ENCODE measurements at places on chromosomes 1 and 21.

- DNase-seq, result no peak
Observed at GRCh38 chr1:37562984-37563383, 6.2 kb downstream of the DNALI1 start.

- DNase-seq, result no peak
Observed at GRCh38 chr1:19139711-19140110, 70.4 kb downstream of the UBR4 start.

DNA sequence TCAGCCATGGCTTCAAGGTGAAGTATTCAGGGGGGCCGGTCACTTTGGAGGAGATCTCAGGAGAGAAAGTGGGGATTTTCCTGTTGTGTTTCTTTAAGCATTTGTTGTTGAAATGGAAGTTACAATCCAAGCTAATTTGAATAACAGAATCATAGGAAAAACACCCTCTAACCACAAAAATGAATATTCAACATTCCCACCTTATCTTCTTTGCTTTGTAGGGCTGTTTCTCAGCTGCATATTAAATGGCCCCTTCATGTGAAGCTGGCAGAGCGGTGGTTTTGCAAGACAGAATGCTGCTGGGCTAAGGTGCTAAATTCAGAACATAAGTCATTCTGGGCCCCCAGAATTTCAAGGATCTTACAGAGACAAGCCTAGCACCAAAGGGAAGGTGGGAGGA lies 279.0 kb downstream of the RRAGC start:
- no peak for DNase-seq

DNA sequence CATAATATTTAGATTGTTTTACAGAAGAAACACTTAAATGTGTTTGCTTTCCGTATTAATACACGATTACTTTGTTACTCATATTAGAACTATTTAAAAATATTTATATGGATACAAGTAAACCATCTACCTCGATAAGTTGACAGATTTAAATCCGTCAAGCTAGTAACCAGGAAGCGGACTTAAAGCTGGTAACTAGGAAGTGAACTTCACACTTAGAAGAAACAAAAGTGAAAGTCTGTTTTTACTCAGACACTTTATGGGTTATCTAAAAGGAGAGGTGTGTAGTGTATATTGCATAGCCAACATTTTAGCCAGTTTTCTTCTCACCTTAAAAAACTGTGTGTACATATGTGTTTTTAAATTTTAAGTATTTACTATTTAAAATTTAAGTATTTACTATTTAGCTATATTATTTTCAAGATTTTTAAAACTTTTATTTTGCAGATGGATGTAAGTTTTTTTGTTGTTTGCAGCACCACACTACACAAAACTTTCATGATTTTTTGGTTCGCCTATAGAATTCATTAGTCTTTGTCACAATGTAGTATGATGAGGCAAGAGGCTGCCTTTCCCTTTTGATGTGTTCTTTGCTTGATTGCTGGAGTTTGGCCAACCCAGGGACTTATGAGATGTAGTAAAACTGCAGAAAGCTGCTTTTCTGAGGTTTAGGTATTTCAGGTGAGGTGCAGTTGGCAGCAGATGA lies 2.7 kb downstream of the USP25 start:
- no peak for DNase-seq

GRCh38 chr1:68745011-68745410 lies 248.1 kb upstream of the DEPDC1 start:
- DNase-seq, result no peak

DNA sequence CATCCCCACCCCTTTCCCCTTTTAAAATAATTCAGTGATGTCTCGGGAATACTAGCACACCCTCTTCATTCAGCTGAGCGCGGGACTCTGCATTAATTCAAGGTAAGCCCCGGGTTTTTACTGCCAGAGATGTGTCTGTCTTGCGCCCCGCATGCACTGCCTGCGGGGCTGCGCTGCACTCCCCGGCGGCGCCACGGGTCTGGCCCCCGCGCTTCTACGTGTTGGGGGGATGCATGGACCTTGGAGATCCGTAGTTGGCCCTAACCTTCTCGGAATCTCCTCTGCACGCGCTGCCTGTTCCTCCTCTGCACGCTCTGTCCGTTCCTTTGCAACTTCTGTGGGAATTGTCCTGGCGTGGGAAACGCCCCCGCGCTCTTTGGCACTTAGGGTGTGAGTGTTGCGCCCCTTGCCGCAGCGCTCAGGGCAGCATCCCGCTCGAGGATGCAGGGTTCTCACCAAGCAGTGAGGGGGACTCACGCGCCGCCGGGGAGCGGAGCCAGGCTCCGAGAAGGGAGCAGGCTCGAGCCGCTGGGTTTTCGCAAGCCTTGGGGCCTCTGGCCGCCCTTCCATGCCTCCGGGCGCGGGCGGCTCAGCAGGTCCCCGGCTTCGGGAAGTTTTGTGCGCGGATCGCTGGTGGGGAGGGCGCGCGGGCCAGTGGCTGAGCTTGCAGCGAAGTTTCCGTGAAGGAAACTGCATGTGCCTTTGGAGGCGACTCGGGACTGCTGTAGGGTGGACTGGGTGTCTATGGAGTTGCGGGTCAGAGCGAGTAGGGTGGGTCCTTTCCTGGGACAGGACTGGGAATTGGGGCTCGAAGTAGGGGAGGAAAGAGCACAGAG lies 165.1 kb upstream of the CACNA1E start:
- no peak for DNase-seq

GRCh38 chr21:31335957-31336738 lies 7.9 kb downstream of the TIAM1 start:
- no peak for DNase-seq

GRCh38 chr1:242489545-242489944 lies 35.0 kb downstream of the PLD5 start:
- no peak for DNase-seq

- peak; percentile 35 for DNase-seq
Observed at GRCh38 chr1:26529655-26530409, at the start of gene RPS6KA1. Gene RPS6KA1, plus strand, starts transcription at chr1:26529761. Its CDS starts 160 bp downstream, at chr1:26529921.

GRCh38 chr1:209343511-209343910 lies 240.0 kb upstream of the CAMK1G start:
- no peak for DNase-seq

- no peak for DNase-seq
Observed at GRCh38 chr1:164805399-164805798, 246.4 kb downstream of the PBX1 start.

GRCh38 chr1:229940684-229941083 lies 126.4 kb upstream of the GALNT2 start:
- no peak for DNase-seq

DNA sequence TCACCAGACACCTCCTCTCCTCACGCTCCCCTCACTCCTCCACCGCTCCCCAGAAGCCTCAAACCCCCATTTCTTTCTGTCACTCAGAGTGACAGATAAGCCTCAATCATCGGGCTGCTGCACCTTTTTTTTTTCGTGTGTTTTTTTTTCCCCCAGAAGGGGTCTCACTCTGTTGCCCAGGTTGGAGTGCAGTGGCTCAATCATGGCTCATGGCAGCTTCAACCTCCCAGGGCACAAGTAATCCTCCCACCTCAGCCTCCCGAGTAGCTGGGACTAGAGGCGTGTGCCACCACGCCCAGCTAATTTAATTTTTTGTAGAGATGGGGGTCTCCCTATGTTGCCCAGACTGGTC lies 1.2 kb upstream of the TMPRSS2 start:
- no peak for DNase-seq

DNA sequence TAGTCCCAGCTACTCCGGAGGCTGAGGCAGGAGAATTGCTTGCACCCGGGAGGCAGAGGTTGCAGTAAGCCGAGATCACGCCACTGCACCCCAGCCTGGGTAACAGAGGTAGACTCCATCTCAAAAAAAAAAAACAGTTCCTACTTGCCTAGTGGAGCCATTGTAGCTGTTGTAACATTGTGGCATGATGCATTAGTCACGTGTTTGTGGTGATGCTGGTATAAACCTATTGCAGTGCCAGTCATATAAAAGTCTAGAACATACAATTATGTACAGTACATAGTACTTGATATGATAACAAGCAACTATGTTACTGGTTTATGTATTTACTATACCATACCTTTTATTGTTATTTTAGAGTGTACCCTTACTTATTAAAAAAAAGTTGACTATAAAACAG lies 16.2 kb downstream of the KYAT3 start:
- no peak for DNase-seq

DNA sequence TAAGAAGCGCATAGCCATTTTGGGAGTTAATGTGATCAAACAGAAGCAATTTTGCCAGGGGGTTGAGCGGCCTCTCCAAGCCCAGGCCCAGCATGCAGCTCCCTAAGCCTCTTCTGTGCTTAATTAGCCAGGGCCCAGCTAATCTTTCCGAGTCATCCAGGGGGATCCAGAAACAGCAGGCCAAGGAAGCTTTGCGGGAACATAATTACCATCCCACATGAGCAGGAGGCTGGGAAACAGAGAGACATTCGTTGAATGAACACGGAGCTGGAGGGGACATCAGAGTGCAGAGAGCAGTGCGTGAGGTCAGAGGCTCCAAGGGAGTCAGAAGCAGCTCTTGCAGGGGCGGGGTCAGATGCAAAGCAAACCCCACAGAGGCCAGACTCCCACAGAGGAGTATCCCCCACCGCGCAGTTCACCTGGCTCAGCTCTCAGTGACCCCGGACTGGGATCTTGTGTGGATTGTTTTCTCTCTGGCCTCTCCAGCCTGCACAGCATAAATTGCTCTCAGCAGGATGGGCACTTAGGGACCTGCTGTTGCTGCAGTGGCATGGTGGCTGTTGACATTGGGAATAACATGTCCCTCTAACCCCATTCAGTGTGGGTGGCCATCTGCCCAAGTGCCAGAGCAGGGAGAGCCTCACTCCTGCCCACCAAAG lies 657.4 kb downstream of the AJAP1 start:
- DNase-seq, result no peak

- DNase-seq, result no peak
Observed at GRCh38 chr1:175878775-175879174, 135.4 kb upstream of the TNR start.

DNA sequence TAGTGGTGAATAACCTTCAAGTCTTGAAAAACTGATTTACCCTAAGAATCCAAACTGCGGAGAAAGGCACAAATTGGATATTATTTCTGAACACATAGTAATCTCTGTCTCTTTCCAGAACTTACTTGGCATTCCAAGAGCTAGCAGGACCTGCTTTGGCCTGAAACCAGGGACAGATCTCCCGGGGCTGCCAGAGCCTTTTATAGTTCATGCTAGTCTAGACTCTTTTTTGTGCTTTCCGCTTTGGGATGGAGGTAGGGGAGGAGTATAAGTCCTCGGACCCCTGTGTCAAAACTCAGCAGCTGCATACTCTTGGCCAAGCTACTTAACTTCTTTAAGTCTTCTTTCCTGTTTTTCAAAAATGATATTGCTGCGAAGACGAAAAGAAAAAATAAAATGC lies 3.8 kb upstream of the RYR2 start:
- DNase-seq, result no peak

Measured in stimulated activated CD8-positive, alpha-beta memory T cell treated with anti-CD3 and anti-CD28 coated beads, Interleukin-4, amount 100 ng/mL, for 4 hours (primary cell).